ENCODE measurements at places on chromosomes 4 and X.

GRCh38 chr4:37976991-37977470, 16.8 kb downstream of the PTTG2 start:
- peak; percentile 71 for DNase-seq

GRCh38 chr4:182916483-182917181, 554 bp downstream of the DCTD start:
- DNase-seq, result peak; percentile 26

DNA sequence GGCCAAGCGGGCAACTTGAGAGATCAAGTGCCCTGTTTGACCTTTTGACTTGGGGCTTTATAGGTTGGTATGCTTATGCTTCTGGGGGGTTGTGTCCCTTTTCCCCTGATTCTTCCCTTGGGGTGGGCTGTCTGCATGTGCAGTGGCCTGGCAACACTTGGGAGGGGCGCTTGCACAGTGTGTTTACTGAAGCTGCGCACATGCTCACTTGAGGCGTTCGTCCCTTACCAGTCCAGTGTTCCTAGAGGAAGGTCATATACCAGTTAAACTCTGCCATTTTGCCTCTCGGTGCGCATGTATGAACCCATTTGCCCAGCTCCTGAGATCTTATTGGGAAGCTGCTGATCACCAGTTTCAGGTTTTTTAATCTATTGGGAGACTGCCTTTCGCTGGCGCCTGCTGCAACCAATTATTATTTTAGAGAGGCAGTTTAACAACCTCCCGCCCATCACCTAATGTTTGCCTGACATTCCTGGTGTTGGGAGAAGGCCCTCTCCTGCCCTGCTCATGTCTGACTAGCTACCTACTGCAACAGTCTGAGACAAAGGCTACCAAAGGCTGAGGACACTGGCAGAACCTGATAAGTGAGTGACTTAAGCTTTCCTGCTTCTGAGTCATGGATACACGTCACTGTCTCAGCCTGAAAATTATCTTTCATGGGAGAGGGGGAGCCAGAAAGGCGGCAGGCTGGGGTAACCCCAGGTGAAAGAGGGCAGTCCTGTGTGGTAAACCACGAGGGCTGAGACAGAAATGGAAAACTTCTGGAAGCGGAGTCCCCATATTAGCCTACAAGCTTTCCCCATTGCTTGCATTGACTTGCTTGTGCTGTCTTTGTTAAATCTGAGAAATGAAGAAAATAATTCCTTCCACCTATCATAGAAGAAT, 97.6 kb downstream of the CPE start:
- no peak for DNase-seq

DNA sequence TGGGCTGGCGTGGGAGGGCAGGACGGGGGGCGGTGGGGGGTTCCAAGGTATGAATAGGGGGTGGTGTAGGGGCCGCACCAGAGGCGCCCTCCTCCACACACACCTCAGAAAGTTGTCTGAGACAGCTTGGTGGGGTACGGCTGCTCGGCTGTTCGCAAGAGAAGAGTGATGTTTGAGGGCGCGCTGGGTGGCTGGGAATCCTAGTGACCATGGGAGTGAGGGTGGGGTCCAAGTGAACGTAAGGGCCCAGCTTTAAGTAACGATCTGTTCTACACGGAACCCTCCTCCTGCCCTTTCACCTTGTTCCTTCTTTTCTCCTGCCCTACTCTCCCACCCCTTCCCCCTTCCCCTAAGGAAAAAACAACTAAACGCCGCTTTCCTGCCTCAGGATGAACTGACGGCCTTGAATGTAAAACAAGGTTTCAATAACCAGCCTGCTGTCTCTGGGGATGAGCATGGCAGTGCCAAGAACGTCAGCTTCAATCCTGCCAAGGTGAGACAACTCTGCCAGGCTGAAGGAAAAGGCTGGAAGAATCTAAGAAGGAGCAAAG, 664 bp downstream of the MED12 start:
- no peak for DNase-seq

GRCh38 chr4:152100379-152101201, 339.8 kb upstream of the GATB start:
- DNase-seq, result peak; percentile 79

- no peak for DNase-seq
Measured at GRCh38 chrX:151419782-151420181, 22.8 kb downstream of the VMA21 start.

- no peak for DNase-seq
Measured at GRCh38 chr4:124499261-124499660, 213.3 kb downstream of the ANKRD50 start.

DNA sequence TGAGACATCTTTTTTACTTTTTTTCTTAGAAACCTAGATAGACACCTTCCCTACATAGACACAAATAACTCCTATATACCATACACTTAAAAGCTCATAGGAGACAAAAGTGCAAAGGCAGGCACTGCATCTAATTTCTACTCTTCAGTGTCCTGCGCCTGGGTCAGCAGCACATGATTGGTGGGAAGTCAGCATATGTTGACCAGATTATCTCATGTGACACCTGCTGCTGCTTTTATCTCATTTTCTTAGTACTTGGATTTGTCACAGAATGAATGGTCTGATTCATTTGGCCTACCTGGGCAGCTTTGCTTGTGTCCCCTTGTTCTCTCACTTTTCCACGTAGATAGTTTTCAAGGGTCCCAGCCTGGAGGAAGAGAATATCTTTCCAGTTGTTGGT, 24.9 kb upstream of the LNX1 start:
- DNase-seq, result no peak

DNA sequence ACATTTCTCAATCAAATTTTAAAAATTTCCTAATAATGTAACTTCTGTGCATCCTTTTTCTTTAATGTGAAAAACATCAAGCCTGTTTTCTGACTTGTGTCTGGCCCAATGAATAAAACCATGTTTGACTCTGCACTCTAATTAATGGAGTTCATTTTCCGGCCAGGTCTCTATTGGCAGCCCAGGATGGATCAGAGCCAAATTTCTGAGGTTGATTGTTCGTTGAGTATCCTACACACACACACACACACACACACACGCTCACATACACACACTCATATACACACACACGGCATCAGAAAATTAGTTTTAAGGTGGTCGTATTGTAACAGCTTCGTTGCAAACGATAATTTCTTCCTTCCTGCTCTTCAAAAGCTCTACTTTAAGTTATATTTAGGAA, 28.9 kb upstream of the TLL1 start:
- no peak for DNase-seq

DNA sequence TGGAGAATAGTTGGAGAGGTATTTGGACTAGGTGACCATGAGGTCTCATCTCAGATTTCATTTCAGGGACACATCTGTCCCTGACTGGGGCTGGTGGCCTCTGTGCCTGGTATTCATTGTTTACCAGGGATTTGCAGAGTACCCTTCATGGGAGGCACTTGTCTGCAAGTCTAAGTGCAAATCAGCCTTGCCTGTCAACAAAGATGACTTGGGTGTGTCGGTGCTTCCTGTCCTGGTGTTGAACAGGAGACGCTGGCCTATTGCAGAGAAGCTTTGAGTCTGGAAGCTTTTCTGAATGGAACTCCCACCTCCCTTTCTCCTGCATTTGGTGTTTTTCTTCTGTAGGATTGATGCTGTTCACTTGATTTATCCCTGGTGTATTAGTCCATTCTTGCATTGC, 104.1 kb downstream of the TNIP2 start:
- no peak for DNase-seq

DNA sequence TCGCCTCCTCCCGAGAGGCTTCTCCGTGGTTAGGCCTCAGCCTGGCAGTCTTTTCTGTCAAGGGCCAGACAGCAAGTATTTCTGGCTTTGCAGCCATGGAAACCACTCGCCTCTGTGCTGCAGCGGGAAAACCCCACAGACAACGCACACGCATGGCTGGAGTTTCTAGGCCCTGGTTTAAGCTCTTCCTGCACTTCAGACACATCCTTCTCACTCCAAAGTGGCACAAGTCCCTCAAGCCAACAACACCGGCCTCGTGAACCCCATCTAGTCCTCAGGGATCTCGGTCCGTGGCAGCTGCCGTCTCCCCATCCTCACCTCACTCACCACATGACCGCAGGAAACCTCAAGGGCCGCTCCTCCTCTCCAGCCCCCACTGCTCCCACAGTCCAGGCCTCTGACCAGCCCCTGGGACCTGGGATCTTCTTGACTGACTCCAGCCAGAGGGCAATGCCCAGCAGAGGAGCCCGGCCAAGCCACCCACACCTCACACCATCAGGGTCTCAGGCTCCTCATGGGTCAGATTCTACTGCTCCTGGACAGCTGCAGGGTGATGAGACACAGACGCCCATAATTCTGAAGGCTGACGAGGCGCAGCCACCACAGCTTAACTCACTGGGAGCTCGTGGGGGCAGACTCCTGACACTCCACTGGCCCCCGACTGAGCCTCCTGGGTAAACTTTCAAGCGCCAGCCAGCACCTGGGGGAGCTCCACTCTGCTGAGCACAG, 21.7 kb downstream of the LETM1 start:
- DNase-seq, result no peak

- DNase-seq, result no peak
Measured at GRCh38 chr4:13413729-13414437, 70.3 kb downstream of the RAB28 start.

GRCh38 chr4:168811786-168812651, 198.0 kb downstream of the CBR4 start:
- DNase-seq, result no peak

DNA sequence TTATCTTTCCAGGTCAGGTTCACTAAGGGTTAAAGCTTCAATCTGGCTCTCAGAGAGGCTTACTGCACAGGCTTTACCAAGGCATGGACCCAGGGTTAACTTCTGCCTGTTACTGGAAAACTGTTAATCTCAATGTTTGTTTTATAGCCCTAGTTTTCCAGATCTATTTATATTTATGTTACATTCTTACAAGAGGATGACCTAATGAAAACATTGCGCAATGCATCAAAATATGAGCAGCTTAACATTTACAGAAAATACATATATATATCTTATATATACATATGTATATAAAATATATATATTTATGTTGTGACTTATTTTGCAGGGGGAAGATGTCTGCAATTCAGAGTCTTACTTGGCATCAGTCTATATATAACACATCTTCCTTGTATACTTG, 112.3 kb downstream of the PCDH19 start:
- no peak for DNase-seq

DNA sequence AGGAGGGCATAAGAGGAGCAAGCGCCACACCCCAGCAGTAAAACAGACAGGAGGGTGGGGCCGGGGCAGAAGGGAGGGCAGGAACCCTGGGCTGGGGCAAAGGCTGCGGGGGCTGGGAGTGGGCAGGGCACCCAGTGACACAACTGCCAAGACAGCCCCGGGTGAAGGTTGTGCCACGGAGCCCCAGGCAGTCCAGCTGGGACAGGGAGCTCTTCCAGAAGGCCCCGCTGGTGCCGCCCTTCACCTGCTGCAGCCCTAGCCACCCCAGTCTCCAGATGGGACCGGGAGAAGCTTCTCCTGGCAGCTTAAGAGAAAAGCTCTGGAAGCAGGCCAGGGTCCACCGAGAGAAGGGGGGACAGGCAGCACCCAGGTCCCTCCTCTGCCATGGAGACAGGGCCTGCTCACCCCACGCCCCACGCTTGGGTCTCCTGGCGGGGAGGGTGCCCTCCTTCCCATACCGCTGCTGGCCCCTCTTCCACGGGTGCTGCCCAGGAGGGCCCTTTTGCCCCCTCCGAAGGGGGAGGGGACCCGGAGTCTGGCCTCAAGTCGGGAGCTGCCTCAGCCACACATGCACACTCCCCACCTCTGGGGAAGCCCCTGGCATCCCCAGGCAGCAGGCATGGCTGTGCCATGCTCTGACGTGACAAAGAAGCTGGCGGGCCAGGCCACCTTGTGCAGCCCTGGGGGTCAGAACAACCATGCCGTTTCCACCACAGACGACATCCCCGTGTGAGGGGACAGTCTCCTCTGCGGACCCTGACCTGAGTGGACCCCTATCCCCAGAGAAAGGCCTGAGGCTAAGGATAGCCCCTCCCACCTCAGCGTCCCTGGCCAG, 1.5 kb downstream of the DGKQ start:
- DNase-seq, result no peak

DNA sequence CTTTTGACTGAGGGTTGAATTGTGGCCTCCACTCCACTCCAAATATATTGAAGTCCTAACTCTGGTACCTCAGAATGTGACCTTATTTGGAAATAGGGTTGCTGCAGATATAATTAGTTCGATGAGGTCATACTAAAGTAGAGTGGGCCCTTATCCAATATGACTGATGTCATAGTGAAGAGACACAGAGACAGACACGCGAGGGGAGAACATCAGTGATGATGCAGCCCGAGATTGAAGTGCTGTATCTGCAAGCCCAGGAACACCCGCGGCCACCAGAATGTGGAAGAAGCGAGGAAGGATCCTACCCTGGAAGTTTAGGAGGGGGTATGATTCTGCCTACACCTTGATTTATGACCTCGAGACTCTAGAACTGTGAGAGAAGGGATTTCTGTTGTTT, 279.0 kb downstream of the ANKRD50 start:
- DNase-seq, result no peak

DNA sequence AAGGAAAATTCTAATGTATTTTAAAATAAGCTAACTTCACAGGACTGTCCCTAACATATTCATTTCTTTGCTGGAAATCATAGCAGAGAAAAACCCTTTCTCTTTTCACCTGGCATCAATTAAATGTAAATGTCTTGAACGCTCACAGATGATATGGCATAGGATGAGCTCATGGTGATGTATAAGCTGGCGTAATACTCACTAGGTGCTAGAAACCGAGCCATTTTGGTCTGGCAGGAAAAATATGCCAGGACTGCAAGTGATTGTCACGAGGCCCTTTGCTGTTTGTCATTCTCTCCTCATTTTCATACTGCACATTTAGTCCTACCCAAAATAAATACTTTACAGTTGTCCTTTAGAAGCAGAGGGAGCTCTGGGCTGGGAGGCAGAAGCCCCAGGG, 222.7 kb upstream of the LNX1 start:
- DNase-seq, result no peak

DNA sequence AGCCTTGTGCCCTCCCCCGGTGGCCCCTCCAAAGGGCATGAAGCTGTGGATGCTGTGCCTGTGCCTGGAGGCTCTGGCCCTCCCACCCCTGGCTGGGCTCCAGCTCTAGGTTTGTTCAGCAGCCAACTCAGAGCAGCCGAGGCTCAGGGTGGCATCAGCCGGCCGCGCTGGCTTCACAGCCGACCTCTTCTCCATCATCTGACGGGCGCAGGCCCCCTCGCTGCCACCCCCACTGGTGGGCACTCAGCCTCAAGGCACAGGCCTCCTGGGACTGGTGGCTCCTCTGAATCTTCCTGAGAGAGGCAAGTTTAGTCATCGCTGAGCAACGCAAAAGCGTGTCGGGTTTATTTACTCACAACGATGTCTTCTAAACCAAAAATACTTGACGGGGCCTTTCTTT, 46.0 kb downstream of the PCGF3 start:
- DNase-seq, result no peak

DNA sequence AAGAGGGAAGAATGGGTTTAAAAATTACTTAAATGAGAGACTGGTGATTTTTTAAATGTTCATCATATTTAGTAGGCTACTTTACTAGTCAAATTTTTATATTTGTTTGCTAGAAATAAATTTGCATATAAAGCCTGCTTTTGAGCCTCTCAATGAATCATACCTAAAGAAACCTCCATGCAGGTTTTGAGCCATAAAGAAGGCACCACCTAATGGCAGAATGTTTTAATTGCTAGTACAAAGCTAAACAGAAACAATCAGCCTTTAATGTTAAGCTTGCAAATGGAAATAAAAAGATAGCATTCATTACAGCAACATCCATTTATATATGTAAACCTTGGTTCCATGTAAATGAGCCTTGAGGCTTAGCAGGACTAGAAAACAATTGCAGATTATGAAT, 989.7 kb downstream of the CCSER1 start:
- DNase-seq, result no peak
